ENCODE measurements at places on chromosomes 5 and 9.

GRCh38 chr5:90399251-90399650, 10.3 kb downstream of the CETN3 start:
- DNase-seq: no peak

DNA sequence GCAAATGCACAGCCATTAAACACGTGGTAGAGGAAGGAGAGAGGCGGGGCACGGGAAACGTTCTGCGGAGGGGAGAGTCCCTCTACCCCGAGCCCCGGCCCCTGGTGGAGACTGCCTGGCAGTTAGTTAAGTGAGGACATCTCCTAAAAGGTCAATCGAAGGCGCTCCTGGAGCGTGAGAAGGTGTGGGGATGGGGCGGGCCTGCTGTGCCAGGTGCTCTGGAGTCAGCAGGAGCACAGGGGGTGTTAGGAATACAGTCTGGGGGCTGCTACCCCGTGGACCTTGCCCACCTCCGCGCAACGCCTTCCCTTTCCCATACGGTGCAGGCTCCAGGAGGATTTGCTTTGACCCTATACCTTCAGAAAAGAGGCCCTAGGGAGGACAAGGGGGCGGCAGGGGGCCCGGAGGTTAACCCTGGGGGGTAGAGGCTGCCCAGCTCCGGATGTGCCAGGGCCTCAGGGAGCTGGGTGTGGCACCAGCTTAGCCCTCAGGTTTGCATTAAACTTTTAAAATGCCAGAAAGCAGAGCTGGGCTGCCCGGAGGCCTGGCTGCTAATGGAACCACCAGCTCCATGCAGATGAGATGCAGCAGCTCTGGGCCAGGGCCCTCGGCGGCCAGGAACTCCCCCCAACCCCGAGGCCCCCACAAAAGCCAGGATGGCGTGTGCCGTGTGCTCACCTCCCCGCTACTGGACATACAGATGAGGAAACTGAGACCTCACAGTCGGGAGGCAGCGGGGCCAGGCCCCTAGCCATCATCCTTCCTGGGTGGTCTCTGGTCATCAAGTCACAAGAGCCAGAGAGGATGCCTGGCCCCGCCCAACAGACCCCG, 39.2 kb downstream of the NACC2 start:
- DNase-seq: no peak

DNA sequence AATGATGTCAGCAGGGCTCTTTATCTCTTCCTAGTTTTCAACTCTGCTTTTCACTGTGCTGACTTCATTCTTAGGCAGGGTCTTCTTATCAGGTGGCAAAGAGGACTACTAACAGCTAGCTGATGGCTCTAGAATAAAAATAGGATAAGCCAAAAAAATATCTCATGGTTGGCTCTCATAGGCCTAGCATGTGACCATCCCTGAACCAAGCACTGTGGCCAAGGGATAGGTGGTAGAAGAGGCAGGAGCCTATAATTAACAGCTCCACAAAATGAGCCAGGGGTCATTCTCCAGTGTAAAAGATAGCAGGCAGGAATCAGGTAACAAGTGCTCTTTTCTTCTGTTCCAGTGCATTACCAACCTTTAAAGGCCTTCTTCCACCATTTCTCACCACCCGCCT, 21.1 kb downstream of the ANKDD1B start:
- DNase-seq: no peak

- no peak for DNase-seq
These were observed 7.5 kb upstream of the AKNA start for GRCh38 chr9:114395334-114395617.

Data from amygdala (tissue), 56 donors.